SK-MEL-5 (cell line): ENCODE measurements at places on chromosomes 4 and X. TPM values are rescaled to one million over a fixed set of nuclear protein-coding genes. Genes with fewer than 3 reads are reported as not detected.

Gene TLR8
- not detected in 2 replicates for total RNA-seq

Gene NR3C2
- total RNA-seq, result 0.32 and 0.67 TPM in 2 replicates

GRCh38 chrX:120790118-120790517 is 85.5 kb downstream of the CT47B1 start:
- peak; percentile 69 for DNase-seq

DNA sequence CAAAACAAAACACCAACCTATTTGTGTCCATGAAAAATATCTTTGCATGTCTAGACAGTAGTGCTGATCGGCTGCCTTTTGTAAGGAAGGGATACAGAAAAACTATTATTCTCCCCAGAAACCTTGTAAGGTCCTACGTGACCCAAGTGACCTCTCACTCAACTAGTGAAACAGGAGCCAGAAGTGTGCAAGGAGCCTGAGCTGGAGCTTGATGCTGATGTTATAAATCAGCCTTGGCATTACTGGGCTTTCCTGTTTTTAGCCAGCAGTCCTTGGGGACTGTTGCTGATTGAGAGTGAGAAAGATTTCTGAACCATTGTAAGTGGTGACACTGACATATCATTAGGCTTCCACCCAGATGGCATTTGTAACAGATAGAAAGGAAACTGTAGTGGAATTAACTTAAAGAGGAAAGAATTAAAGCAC is 100.8 kb upstream of the LIMCH1 start:
- no peak for DNase-seq

DNA sequence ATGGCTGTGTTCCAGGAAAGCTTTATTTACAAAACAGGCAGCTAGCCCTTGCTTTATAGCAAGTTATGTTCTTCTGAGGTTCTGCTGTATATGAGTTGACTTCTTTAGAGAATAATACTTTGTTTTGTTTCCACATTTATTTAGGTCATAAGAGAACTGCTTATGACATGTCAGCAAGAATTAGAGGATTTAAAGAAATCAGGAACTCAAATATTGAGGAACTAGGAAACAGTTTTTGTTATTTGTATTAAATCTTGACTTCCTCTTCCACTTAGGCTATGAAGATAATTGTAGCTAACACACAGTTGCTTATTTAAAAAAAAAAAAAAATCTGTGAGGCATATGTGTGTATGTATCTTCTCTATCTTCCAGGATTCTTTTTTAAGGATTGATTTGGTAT is 14.3 kb downstream of the ZRSR2 start:
- no peak for DNase-seq
